ENCODE measurements at places on chromosomes 3 and 15.

- DNase-seq = no peak
Measured at GRCh38 chr3:69878254-69878653, 121.3 kb upstream of the SAMMSON start.

DNA sequence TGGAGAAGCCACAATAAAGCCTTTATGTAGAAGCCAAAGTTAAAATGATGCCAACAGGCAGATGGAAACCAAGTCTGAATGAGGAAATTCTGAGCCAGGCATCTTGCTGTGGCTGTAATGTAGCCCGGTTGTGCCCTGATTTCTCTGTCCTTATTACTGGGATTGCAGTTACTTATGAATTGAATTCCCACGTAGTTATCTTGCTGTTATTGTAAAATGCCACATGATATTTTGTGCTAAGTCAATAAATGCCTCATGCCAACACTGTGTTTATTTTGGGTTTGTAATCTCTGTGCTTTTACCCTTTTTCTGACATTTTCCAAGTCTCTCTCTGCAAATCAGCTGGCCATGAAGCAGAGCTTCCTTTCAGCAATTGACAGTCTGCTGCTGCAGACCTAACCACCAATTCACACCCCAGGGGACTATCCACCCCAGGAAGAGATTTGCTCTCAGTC, 486.1 kb upstream of the GOLIM4 start:
- no peak for DNase-seq

GRCh38 chr15:92714077-92714476, 58.5 kb upstream of the FAM174B start:
- DNase-seq = no peak

DNA sequence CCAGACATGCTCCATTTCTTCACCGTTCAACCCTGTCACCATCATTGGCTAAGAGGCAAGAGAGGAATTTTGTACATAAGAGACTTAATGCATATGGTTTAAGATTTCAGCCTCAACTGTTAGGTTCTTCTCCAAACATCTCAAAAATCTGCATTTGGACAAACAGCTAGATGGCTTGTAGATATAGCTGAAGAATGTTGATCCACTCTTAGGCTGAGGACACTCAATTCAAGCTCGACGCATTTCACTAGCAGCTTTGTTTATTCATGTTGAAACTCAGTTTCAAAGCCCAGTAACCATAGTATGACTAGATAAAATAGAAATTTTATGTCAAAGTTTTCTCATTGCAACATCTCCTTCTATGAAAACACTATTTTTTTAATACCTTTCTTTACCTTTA, 208.2 kb downstream of the THRB start:
- DNase-seq = no peak

GRCh38 chr15:75840659-75841058, 2.6 kb upstream of the UBE2Q2 start:
- DNase-seq = no peak
